ENCODE measurements at places on chromosomes 2 and 18.

DNA sequence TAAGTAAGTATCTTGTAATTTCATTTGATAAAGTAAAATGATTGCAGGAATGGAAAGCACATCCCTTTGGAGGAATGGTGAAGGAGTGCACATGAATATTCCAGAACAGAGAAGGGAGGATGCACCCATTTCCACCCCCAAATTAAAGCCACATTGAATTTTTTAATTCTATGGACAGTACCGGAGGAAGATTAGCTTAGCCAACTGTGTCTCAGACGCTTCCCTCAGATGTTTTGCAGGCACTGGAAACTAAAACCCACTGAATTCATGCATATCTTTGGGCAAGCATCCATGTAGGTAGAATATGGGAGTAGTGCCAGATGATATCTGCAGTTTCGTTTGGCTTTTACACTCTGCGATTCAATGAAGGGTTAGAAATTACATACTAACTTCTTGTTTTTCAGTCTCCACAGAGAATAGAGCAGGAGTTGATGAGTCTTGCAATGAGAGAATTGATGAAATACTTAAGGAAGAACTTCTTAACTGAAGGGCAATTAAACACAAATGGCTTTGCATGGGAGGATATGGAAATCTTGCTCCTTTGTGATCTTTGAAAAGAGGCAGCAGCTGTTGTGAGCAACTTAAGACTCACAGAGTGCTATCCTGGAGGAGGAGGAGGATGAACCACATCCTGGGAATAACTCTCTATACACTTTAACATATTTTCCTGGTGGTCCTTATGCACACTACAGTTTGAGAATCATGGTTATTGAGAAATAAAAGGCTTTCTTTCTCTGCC, 71.7 kb upstream of the MYO3B start:
- no peak for DNase-seq

GRCh38 chr2:172922306-172922705, 153.3 kb upstream of the MAP3K20 start:
- DNase-seq = no peak

- no peak for DNase-seq
Observed at GRCh38 chr2:235910067-235910466, 258.1 kb downstream of the GBX2 start.

GRCh38 chr2:23213196-23213595, 171.8 kb upstream of the KLHL29 start:
- DNase-seq = no peak

GRCh38 chr2:72946466-72946865, 29.1 kb downstream of the EMX1 start:
- DNase-seq = no peak

DNA sequence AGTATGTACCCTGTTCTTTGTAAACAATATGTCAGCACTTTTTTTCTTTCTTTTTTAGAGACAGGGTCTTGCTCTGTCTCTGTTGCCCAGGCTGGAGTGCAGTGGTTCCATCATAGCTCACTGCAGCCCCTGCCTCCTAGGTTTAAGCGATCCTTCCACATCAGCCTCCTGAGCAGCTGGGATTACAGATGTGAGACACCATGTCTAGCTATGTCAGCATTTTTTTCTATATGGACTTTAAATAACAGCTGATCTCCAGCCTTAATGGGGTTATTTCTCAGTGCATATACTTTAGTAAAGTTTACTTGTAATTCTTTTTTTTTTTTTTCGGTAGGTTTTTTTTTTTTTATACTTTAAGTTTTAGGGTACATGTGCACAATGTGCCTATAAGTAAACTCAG, 26.6 kb downstream of the ABCG5 start:
- DNase-seq = no peak
